ENCODE measurements at places on chromosomes 7 and 10. TPM values are rescaled to one million over a fixed set of nuclear protein-coding genes. Genes with fewer than 3 reads are reported as not detected.

- DNase-seq: no peak
These were observed 77.8 kb upstream of the KAT6B start for GRCh38 chr10:74748468-74749031.

DNA sequence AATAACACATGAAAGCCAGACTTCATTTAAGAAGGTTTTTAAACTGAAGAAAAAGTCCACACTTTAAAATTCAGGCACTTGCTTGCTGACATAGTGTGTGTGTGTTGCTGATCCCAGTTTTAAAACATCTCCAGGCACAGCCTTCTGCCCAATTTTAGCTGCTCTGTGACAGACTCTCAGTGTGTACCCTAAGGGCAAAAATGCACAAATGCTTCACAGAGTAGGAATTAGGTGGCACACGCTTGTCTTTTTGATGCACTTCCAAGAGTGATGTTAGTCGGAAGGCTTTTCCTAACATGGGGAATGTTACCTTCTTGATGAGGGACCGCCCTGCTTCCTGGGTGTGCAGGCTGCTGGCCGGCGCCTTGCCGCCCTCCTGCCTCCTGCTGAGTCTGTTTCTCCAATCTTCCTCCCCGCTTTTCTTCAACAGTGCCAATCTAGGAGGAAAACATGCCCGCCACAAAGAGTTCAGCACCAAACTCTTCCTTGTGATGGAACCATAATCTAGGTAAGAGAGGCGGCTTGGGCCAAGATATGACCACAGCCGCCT lies 122.3 kb downstream of the SVIL start:
- no peak for DNase-seq

GRCh38 chr10:74027702-74028101 lies 29.8 kb downstream of the VCL start:
- no peak for DNase-seq

- no peak for DNase-seq
These were observed 1.8 kb downstream of the GPR15LG start for GRCh38 chr10:84175436-84175835.

Gene GFRA1
- total RNA-seq: 8.7 TPM

Gene HELLS
- total RNA-seq: 132 TPM
